Fibroblast of lung (primary cell): ENCODE measurements at places on chromosomes 2 and 18. TPM values are rescaled to one million over a fixed set of nuclear protein-coding genes. Genes with fewer than 3 reads are reported as not detected.

GALNT5 gene
- total RNA-seq = 32.4 and 199 TPM in 2 replicates

CCT7 gene
- total RNA-seq = 262 and 299 TPM in 2 replicates

EFEMP1 gene
- 467 and 615 TPM in 2 replicates for total RNA-seq

IFT172 gene
- 28.5 and 33.0 TPM in 2 replicates for total RNA-seq

PMAIP1 gene
- 29.8 and 34.7 TPM in 2 replicates for total RNA-seq

TMX3 gene
- total RNA-seq = 98.1 and 107 TPM in 2 replicates

SGPP2 gene
- not detected in 2 replicates for total RNA-seq

FOXI3 gene
- total RNA-seq = not detected in 2 replicates

FAM210A gene
- total RNA-seq = 15.2 and 17.5 TPM in 2 replicates

DNA sequence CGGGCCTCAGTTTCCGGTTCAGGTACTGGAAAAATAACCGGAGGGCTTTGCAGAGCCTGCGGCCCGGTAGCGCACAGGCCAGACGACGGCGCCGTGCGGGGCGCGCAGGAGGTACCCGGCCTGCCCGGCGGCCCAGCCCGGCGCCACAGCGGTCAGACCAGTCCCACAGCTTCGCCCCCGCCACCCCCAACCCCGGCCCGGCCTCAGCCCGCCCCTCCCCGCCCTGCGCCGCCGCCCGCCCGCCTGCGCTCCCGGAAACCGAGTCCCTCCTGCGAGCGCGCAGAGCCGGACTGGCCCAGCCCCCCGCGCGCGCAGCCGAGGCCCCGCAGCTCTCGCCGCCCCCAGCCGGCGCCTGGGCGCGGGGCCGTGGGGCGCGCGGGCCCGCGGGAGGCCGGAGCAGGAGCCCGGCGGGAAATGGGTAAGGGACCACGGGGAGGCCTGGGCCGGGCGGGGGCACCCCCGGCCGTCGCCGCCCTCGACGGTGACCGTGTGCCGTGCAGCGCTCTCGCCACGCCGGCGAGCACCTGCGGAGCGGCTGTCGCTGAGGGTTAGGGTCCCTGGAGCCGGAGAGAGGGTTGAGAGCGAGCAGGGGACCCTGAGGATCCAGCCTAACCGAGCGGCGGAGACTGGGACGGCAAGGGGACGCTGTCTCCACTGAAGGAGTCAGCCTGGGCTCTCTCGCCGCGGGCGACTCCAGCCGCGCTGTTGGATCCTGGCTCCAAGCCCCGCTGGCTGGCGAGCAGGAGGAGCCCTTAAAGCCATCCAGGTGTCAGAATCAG is 16.5 kb upstream of the PSD4 start:
- H3K27ac ChIP-seq = no peak overlapping the region
- peak overlapping the region; percentile 44 for H3K4me3 ChIP-seq
- no peaks in the 10 kb centered on the region for H3K27me3 ChIP-seq
- no peaks in the 10 kb centered on the region for H3K36me3 ChIP-seq
- H3K4me1 ChIP-seq = peaks cover 5% of the 10 kb centered on the region

- H3K36me3 ChIP-seq = no peaks in the 10 kb centered on the region
- peaks cover 8% of the 10 kb centered on the region for H3K27me3 ChIP-seq
- H3K4me3 ChIP-seq = no peak overlapping the region
- DNase-seq = no peak
- no peak overlapping the region for H3K27ac ChIP-seq
- H3K4me1 ChIP-seq = no peaks in the 10 kb centered on the region
Observed at GRCh38 chr18:79780547-79780946, 17.2 kb upstream of the KCNG2 start.

DNA sequence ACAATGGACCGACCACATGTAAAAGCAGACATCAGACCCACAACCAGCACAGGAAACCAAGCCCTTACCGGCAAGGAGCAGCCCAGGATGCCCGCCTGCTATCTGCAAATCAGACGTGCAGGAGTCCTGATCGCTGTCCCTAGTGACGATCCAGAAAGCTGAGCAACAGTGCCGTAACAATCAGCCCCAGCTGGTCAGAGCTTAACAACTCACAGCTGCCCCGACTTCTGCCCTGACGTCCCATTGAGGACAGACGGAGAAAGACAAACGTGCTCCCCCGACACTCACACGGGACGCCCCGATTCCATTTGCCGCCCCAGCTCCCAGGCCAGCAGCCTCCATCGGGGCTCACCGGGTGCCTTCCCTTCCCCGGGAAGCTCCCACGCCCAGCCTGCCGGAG is 39.8 kb upstream of the PXDN start:
- no peak overlapping the region for H3K27ac ChIP-seq
- DNase-seq = peak; percentile 29
- H3K27me3 ChIP-seq = peaks cover 5% of the 10 kb centered on the region
- H3K4me1 ChIP-seq = no peaks in the 10 kb centered on the region

GRCh38 chr2:100136310-100136709 is 6.1 kb downstream of the AFF3 start:
- no peak for DNase-seq
- no peaks in the 10 kb centered on the region for H3K36me3 ChIP-seq
- no peaks in the 10 kb centered on the region for H3K4me1 ChIP-seq
- H3K27ac ChIP-seq = no peak overlapping the region
- H3K27me3 ChIP-seq = no peaks in the 10 kb centered on the region

DNA sequence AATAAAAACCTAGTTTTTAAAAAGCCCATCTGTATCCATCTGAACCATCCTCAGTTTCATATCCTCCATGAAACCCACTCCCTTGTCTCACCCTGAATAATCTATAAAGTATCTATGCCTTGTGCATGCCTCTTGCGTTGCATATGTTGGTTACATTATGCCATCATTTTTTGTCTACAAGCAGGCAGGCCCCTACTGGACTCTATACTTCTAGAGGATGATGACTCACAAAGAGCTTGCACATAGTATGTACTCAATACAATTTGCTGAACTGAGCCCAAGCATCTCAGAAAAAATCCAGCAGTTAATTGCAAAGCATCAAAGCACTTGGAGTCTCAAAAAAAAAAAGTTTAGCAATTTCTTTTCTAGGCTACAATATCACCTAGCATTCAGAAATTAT is 95.6 kb downstream of the DYM start:
- no peaks in the 10 kb centered on the region for H3K36me3 ChIP-seq
- no peaks in the 10 kb centered on the region for H3K27me3 ChIP-seq
- no peak for DNase-seq
- H3K4me1 ChIP-seq = no peaks in the 10 kb centered on the region

DNA sequence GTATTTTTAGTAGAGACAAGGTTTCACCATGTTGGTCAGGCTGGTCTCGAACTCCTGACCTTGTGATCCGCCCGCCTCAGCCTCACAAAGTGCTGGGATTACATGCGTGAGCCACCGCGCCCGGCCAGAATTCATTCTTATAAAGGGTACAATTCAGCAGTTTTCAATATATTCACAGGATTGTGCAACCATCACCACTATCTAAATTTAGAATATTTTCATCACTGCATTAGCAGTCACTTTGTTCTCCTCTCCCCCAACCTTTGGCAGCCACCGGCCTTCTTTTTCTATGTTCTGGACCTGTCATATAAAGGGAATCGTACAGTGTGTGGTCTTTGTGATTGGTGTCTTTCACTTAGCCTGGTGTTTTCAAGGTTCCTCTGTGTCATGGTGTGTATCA is 40.7 kb downstream of the TCF7L1 start:
- H3K27me3 ChIP-seq = no peaks in the 10 kb centered on the region
- no peak overlapping the region for H3K27ac ChIP-seq
- H3K4me1 ChIP-seq = peaks cover 6% of the 10 kb centered on the region
- H3K4me3 ChIP-seq = no peak overlapping the region
- H3K36me3 ChIP-seq = no peaks in the 10 kb centered on the region
- DNase-seq = no peak

GRCh38 chr18:5747678-5748077 is 147.6 kb downstream of the TMEM200C start:
- no peaks in the 10 kb centered on the region for H3K4me1 ChIP-seq
- no peak overlapping the region for H3K27ac ChIP-seq
- no peaks in the 10 kb centered on the region for H3K36me3 ChIP-seq
- no peak overlapping the region for H3K4me3 ChIP-seq
- no peaks in the 10 kb centered on the region for H3K27me3 ChIP-seq

DNA sequence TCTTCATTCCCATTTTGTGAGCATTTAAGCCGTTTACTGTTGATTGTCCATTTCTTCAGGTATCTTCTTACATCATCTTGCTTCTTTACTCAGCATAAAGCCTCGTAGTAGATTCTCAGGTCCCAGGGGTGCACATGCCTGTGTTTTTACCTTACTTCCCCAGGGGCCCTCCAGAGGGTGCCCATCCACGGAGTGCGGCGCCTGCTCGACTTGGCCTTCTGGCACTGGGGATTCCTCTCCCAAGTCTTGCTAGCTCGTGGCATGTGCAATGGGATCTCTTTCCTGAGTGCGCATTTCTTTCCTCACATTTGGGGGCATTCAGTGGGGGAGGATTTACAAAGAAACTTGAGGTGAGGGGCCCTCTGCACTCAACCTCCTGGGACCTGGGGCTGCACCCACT is 148.1 kb downstream of the AGAP1 start:
- no peaks in the 10 kb centered on the region for H3K36me3 ChIP-seq
- peaks cover 35% of the 10 kb centered on the region for H3K4me1 ChIP-seq
- DNase-seq = no peak
- peak overlapping the region; percentile 91 for H3K27ac ChIP-seq
- H3K27me3 ChIP-seq = no peaks in the 10 kb centered on the region

DNA sequence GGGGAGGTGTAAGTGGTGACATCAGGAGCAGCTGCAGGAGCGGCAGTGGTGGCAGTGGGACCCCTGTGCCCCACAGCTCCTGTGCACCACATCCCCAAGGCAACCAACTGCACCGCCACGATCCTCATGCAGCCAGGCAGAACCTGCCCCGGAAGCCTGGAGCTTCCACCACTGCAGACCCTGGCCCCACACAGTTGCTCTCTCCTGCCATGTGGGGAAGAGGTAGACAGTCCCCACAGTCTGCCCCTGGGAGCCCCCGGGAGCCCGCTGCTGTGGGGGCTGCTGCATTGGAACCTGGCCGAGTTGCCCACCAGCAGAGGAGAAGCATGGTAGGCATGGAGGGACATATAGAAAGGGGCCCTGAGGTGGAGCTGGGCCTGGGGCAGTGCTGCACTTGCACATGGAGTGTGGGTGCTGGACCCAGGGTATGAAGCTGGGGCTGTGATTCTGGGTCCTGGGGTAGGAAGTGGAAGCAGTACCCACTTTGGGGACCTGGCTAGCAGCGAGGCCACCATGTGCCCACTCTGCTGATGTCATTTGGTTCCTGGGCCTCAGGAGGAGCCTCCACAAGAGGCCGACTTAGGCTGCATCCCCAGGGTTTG is 623.3 kb upstream of the LRRTM4 start:
- no peak overlapping the region for H3K4me3 ChIP-seq
- no peak for DNase-seq
- H3K36me3 ChIP-seq = no peaks in the 10 kb centered on the region
- no peaks in the 10 kb centered on the region for H3K4me1 ChIP-seq
- no peaks in the 10 kb centered on the region for H3K27me3 ChIP-seq

GRCh38 chr2:128474962-128475361 is 156.3 kb upstream of the HS6ST1 start:
- H3K27me3 ChIP-seq = no peaks in the 10 kb centered on the region
- no peaks in the 10 kb centered on the region for H3K36me3 ChIP-seq
- H3K4me1 ChIP-seq = peaks cover 4% of the 10 kb centered on the region
- H3K4me3 ChIP-seq = no peak overlapping the region

DNA sequence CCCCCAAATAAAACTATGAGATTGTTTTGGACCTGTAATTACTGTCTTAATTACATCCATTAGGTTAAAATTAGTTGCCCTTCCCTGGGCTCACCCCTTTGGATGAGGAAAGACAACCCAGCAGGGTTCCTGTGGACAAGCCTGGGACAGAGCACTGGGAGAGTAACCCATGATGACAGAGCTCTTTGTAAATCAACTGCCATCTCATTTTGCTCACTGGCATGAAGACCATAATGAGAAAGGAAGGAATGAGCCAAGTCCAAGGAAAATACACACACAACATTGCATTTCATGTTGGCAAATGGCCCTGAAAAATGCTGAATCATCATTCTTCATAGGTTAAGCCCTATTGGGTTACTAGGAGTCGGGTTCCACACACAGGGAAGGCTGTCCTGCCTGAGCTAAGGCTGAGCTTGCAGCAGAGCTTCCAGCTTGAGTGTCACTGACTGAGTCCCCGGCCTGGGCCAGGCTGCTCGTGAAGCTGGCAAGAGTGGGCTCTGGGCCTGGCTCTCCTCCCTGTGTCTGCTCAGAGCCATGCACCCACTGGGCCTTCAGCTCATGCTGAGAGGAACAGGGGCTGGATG is 94.1 kb upstream of the ACAA2 start:
- H3K4me3 ChIP-seq = no peak overlapping the region
- no peaks in the 10 kb centered on the region for H3K4me1 ChIP-seq
- no peaks in the 10 kb centered on the region for H3K36me3 ChIP-seq
- DNase-seq = peak; percentile 29

DNA sequence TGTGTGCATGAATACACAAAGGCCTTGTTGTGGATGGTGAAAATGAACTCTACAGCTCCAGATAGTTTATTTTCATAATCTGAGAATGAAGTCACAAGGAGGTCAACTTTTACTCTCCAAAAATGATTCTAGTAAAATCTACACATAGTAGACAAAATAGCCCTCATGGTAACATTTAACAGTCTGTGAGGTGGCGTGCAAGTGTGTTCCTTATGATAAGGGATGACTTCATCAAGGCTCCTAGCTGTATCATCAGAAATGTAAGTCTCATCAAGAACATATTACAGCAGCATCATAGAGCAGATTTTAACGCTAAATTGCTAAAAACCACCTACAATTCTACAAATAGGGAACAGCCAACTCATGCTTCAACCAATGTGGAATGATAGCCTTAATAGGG is 72.3 kb upstream of the RIOK3 start:
- H3K36me3 ChIP-seq = no peaks in the 10 kb centered on the region
- no peak overlapping the region for H3K27ac ChIP-seq
- H3K4me1 ChIP-seq = peaks cover 10% of the 10 kb centered on the region
- DNase-seq = peak; percentile 86

- H3K27me3 ChIP-seq = no peaks in the 10 kb centered on the region
- no peaks in the 10 kb centered on the region for H3K36me3 ChIP-seq
Observed at GRCh38 chr2:100018341-100019193, 123.8 kb downstream of the AFF3 start.

- no peaks in the 10 kb centered on the region for H3K27me3 ChIP-seq
- H3K36me3 ChIP-seq = no peaks in the 10 kb centered on the region
- no peak overlapping the region for H3K4me3 ChIP-seq
Observed at GRCh38 chr2:109162999-109163398, 34.0 kb downstream of the SH3RF3 start.

DNA sequence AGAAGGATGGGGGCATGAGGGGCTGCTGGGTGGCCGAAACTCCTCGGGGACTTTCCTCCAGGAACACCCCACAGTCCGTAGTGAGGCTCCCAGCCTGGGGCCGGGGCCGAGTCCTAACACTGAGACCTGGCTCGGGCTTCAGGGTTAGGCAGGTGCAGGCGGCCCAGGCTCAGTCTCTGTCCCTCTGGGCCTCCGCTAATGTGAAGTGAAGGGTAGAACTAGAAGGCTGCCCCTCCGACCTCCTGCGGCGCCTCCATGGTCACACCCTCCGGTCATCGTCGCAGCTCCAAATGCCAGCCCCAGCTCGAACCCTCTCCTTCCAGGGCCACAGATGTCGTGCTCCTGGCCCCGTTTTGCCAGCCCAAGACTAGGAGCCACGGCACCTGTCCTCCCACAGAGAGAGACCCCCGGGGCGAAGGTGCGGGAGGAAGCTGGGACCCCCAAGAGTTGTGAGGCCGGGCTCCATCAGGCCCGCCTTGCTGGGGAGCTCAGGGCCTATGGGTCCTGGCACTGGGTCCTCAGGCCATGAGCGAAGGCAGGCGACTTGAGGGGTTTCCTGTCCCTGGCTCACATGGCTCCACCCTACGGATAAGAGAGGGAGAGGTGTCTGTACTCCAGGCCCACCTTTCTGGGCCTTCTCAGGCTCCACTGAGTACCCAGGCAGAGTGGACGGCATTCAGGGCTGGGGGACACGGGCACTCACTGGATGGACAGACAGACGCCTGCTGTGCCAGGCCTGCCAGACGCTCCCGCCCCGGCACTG is 797 bp downstream of the ANO7 start:
- H3K4me1 ChIP-seq = no peaks in the 10 kb centered on the region
- H3K4me3 ChIP-seq = no peak overlapping the region
- H3K36me3 ChIP-seq = no peaks in the 10 kb centered on the region
- no peak overlapping the region for H3K27ac ChIP-seq
